Hepatocyte (in vitro differentiated cells): ENCODE measurements at places on chromosomes 12 and 14.

DNA sequence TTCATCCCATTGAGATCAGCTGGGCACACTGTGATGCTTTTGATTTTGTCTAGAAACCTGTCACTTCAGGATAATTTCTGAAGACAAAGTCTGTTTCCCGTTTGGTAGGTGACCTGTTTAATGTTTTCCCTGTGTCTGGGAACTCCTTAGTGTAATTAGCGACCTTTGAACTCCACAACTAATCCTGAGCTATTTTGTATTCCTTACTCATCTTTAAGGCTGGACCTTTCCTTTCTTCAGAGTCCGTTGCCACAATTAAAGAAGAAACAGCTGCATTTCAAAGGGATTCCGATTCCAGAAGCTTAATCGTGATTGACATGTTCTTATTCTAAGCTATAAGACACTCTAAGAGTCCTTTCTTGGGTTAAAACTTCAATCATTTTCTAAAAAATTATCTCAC lies 22.0 kb downstream of the AP5M1 start:
- DNase-seq = peak; percentile 33

DNA sequence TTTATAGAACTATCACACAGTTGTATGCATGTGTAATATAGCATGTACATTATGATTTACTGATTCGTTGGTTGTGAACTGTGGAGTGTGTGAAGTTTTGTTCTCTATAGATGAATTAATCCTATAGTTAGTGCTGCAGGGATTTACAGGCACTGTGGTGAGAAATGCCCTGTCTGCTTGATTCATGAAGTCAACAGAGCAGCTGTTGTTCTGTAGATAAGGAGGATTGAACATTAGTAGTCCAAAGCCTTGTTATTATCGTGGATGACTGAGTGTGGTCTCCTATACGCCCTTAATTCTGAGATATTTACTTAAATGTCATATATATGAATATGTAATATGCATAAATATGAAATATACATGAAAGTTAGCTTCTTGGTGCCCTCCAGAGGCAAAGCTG lies 98.3 kb downstream of the DNAH10 start:
- no peak for DNase-seq

DNA sequence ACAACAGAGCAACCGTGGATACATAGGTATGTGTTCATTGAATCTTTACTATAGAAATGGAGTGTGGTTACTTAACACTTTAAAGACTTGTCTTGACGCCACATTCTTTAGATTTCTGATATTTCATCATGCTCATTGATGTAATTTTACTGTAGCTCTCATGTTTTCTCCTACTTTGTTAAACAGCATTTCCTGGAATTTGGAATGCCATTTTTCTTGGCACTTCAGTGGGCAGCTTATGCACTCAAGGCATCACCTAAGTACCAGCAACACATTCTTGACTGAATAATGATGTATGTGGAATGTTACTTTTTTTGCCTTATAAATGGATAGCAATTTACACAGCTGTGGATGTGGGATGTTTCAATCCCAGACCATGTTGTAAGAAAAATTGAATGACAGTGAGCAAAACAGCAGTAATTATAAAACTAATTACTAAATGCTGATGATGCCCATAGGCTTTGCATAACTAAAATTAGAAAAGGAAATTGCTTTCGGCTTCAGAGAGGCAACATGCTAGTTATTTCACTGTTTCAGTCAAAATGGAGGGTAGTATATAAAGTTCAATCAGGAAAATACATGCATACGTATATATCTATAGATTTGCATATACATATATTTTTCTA lies 298.5 kb downstream of the NPAS3 start:
- no peak for DNase-seq

DNA sequence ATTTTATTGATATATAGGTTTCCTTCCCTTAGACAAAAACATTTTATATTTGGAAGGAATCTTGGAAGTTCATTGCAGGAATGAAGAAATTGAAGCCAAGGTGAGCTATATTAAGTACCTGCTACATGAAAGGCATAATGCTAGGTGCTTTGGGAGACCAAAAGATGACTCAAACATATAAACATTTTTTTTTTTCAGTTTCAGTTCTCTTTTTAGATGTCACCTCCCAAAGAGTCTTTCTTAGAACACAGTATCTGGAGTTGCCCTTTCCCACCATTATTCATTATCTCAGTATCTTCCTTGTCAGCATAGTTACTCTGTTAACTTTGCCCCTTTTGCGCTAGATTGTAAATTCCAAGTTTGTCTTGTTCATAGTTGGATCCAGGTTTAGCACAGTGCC lies 1.1 kb downstream of the LIN52 start:
- peak; percentile 11 for DNase-seq

- no peak for DNase-seq
Measured at GRCh38 chr12:80794551-80794950, 77.8 kb downstream of the MYF5 start.

DNA sequence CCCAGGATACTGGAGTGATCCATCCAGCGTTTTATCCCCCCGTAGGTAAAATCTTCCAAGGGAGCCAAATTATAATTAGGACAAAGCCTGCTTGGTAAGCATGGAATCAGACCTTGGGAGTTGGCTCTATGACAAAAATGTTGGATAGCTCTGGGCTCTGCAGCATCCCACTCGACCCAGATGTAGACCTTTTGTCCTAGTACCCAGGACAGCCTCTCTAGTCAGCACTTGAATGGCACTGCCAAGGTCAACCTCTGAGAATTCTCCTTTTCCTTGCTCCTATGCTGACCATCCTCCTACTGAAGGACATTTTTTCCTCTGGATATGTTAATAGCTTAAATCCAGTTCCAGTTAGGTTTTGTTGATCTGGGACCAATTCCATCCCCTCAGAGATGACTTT lies 104.7 kb upstream of the SLC35F4 start:
- no peak for DNase-seq

GRCh38 chr14:100883789-100884101 lies 19.8 kb downstream of the RTL1 start:
- no peak for DNase-seq

DNA sequence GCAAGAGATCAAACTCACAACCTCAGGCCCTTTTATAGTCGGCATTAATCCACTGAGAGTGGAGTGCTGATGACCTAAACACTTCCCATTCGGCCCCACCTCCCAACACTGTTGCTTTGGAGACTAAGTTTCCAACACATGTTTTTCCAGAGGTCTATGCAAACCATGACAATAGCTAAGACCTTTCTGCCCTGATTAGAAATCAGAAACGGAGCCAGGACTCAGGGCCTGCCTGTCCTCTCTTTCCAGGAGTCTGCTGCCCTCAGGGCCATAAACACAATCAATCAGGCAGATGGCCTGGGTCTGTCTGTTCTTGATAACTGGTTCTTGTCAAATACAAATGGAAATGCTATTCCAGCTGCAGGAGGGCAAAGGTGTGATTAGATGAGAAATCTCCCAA lies 97.2 kb upstream of the PSMC1 start:
- no peak for DNase-seq

DNA sequence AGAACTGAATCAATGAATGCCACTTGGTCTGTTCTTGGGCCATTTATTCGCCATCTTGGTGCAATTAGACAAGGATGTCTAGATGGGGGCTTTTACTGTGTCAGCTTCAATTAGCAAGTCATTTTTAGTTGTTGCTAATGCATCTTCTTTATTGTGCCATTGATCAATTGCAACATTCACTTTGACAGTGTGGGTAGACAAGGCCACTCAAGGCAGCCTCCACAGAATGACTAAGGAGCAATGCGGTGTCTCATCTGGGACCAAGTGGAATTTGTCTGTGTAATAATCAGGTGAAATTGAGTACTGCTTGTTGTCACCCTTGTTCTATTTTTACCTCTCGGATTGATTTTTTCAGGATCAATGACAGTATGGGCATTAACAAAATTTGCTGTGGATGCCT lies 275.9 kb downstream of the CACNA1C start:
- DNase-seq = no peak

DNA sequence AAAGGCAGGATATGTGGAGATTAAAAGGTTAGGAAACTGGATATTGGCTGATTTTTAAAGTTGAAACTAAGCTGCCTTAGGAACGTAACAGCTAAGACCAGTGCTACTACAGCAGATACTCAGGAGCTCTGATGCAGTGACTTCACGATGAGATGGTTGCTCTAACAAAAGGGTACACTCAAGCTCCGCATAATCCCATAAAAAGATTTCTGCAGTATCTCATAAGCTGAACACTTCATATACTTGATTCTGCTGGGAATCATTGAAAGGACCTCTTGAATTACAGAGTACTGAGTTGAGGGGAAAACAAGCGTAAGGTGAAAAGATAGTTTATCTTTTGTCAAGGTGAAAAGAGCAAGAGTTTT lies 3.7 kb downstream of the RNF10 start:
- no peak for DNase-seq

DNA sequence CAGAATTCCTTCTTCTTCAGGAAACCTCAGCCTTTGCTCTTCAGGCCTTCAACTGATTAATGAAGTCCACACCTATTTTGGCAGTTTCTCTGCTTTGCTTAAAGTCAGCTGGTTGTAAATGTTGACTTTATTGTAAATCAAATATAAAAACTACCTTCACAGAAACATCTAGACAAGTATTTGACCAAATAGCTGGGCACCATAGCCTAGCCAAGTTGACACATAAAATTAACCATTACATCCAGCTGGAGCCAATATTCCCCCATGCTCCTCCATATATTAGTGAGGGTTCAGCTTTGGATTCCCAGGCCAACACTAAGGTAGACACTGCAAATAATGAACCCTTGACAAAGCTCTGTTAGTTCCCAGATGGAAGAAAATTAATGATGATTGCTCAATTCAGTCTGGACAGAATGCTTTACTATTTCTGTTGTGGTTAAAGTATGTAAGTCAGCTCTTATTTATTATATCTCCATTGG lies 125.5 kb downstream of the ZFP36L1 start:
- no peak for DNase-seq

GRCh38 chr12:13084898-13085640 lies 18.4 kb downstream of the GSG1 start:
- no peak for DNase-seq
